Stimulated activated CD4-positive, alpha-beta T cell treated with anti-CD3 and anti-CD28 coated beads, Interleukin-1b, Interleukin-23, amount 100 ng/mL, for 1 hour (primary cell): ENCODE measurements at places on chromosomes 5 and 9.

DNA sequence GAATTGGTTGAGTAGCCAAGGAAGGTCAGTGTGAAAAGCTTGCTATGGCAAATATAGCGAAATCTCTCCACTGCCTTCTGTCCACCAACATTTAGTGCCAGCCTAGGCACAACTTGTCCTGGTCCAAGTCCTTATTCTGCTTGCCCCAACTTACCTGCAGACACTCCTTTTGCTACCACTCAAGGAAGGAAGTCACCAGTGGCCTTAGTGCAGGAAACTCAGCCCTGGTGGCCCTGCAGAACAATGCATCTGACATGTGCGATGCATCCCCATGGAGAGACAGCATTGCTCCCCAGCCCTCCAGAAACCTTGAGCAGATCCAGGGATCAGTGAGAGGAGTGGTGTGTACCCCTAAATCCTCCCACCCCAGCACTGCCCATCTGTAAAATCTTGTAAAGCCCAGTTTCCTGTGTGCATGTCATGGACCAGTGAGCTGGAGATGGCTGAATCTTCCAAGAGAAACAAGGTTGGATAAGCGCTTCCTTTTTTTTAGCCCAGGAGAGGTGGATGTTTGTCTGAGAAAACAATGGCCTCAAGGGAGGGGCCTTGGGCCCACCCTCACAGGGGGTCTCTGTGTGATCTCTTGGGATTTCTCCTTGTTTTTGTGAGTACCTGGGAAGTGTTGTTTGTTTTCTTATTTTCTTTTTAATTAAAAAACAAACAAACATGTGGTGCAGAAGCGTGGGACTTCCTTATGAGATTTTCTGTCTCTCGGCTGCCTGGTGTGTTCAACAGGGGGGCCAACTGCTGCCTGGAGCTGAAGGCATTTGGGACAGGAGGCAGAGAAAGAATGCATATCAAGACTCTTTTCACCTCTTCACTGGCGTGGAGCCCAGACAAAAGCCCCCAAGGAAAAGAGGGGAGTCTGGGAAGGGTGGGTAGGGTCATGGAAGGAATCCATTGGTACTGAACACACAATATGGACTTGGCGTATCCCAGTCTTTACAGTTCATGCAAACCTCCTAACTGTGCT lies 3.6 kb downstream of the FOXI1 start:
- DNase-seq = no peak

DNA sequence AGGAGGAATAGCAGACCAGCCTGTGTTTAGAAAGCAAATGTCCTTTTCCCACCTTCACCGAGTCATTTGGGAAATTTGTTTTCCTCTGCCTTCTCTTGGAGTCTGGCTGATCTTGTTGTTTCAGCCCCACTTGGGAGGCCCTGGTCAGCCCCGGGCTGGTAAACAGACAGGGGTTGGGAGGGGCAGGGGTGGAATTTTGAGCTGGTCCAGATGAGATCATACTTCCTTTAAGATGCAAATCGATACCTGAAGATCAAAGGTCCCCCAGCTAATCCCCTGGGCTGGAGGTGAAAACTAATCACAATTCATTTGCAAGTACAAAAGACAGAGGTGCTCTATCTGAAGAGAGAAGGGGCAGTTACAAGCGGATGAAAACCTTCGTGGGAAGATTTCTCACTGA lies 118.4 kb downstream of the PAPPA start:
- DNase-seq = no peak

DNA sequence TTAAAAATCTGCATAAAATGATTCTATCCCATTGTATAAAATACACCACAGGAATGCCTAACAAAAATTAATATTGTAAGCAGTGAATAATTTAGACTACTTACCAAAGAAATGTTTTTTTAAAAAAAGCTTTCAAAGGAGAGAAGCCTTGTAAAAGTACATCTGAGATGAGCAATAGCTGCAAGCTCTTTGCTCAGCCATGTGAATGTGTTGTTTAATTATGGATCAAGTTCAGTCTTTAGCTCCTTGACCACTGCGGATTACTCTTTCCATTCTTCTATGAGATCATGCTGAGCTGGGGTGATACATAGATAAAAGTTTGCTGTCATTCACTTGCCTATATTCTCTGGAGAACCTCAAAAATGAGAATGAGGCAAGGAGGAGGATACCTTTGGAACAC lies 782.4 kb upstream of the ZNF608 start:
- no peak for DNase-seq

- no peak for DNase-seq
Measured at GRCh38 chr9:72150127-72150526, 887 bp downstream of the GDA start.

DNA sequence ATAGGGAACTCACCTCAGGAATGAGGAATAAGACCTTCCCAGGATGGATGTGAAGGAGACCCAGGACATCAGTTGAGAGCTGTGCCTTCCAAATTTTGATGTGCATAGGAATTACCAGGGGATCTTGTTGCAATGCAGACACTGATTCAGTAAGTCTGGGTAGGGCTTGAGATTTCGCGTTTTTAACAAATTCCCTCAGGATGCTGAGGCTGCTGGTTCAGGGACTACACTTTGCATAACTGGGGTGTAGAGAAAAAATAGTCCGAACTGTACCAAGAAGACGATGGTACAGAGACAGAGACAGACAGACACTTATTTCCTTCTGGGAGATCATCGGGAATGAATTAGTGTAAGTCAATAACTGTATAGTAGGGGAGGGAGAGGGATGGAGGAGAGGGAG lies 82.3 kb upstream of the FREM1 start:
- no peak for DNase-seq

DNA sequence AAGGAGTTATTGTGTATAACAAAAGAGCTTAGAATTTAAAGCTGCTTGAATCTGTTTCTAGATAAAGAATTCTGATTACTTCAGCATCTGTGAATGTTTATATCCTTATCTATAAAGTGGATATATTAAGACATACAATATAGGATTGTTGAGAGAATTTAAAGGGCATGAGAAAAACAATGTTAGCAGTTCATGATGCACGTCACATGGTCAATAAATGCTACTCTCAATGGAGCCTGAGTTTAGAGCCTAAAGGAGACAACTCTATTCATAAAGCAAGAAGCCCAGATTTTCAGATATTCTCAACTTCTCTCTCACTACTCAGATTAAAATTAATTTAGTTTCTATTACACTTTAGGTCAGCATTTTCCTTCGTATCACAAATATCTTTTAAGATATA lies 666.7 kb upstream of the CDH18 start:
- no peak for DNase-seq

DNA sequence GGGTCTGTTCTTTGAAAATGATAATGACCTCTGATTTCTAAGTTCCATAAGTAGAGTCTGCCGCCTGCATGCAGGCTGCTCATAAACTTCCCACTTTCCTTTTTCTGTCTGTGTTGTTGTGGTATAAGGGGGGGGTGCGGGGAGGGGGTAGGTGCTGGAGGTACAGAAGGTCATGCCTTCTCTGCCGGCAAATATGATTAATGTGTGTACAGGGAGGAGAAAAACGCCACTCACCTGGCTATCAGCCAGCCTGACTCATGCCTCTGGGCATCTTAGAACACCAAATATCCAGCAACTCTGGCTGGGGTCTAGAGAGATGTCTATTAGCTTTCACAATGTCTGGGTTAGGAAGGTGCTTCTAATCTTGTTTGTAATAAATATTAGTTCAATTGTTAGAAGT lies 128.3 kb downstream of the EFNA5 start:
- no peak for DNase-seq

- no peak for DNase-seq
Measured at GRCh38 chr5:149205625-149206523, 64.6 kb downstream of the ABLIM3 start.

- DNase-seq = no peak
Measured at GRCh38 chr9:133258061-133259015, 16.7 kb downstream of the ABO start.

DNA sequence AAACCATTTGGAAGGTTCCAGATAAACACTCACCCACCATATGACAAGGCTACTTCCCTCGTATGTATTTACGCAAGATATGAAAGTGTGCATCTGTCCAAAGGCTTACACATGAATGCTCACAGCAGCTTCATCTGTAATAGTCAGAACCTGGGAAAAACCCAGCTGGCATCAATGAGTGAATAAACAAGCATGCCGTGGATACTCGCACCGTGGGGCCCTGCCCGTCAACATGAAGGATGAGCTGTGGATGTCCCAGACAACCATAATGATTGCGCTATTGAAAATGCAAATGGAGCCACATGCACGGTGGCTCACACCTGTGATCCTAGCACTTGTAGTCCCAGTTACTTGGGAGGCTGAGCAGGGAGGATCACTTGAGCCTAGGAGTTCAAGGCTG lies 60.6 kb upstream of the FCN1 start:
- DNase-seq = no peak

- no peak for DNase-seq
Measured at GRCh38 chr9:121596515-121596914, 54.9 kb upstream of the DAB2IP start.

GRCh38 chr9:121842612-121842978 lies 191.2 kb downstream of the DAB2IP start:
- DNase-seq = no peak

- DNase-seq = no peak
Measured at GRCh38 chr9:89720696-89721175, 115.9 kb downstream of the GADD45G start.

GRCh38 chr5:14228219-14228618 lies 85.1 kb downstream of the TRIO start:
- no peak for DNase-seq

DNA sequence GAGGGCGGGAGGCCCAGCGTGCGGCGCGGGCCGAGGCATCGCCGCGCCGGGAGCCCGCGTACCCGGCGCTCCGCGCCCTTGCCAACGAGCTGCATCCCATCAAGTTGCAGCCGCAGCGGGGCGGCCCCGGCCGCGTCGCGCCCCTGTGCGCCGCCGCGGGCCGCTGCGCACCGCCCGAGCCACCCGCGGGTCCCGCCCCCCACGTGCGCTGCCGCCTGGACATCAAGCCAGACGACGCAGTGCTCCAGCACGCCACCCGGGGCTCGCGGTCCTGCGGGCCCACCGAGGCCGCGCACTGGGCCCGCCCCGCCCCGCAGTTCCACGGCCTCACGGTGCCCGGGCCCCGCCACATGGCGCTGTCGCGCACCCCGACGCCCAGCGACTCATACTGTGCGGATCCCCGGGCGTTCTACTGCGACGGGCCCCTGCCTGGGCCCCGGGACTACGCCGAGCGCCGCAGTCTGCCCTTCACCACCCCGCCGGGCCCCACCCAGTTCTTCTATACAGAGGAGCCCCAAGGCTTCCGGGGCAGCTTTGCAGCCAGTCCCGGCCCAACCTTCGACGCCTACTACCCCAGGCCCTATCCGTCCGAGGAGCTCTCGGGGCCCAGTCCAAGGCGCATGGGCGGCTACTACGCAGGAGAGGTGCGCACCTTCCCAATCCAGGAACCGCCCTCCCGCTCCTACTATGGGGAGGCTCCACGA lies 2.6 kb downstream of the AJM1 start:
- no peak for DNase-seq

DNA sequence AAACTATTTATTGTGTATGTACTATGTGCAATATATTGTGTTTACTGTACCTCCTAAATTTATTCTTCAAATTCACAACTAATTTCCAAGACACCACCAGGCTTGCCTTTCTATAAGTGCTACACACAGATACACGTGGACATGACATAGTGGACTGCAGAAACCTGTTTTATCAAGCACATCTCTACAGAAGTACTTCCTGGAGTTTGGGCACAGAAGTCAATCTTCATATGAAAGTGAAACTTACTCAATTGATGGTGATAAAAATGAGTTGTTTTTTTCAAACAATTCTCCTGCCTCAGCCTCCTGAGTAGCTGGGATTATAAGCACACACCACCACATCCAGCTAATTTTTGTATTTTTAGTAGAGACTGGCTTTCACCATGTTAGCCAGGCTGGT lies 57.6 kb downstream of the NLN start:
- DNase-seq = no peak

DNA sequence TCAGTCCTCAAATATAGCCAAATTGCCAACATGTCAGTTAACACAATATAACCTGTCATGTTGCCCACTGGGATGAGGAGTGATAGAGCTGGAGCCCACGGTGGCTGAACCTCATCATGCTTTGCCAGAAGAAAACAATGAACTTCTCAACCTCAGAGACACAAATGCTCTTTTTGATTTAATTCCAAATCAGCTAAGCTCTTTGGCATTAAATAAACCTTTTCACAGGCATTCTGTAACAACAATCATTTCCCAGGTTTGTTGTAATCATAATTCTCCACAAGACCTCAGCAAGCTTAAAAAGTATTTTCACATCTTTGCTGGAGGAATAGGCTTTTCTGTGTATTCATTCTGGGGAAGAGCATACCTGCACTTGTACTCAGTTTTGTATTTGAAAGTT lies 830.9 kb downstream of the MAT2B start:
- DNase-seq = no peak

GRCh38 chr5:93348231-93348630 lies 232.8 kb downstream of the NR2F1-AS1 start:
- DNase-seq = no peak

DNA sequence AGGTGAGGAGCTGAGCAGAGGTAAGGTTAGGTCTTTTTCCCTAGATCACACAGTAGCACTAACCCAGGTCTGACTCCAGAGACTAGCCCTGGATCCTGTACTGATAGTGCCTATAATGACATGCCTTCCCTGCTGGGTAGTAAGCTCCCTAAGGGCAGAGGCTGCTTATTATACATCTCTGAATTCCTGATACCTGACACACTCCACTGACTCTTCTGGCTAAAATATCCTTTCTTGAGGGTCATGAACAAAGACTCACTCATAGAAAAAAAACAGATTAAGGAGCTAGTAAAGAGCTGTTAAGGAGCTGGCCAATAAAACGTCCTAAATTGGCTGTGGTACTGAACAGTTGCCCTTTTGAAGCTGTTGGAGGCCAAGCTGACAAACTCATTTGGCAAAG lies 149.0 kb upstream of the ITGA1 start:
- no peak for DNase-seq

DNA sequence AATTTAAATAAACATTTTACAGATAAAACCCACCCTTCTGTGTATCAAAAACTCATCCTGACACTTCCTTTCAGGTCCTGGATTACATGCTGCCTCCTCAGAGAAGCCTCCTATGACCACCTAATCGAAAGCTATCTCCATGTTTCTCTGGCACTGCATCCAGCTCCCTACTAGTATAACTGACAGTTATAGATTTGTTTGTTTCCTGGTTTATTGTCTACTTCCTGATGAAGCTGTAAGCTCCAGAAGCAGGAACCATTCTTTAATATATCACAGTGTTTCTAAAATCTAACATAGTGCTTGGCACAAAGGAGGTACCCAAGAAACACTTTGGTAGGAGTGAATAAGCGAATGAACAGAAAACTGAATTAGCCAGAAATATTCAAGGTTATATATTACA lies 270.4 kb downstream of the EFNA5 start:
- DNase-seq = no peak
